ENCODE measurements at places on chromosomes 7 and 10.

DNA sequence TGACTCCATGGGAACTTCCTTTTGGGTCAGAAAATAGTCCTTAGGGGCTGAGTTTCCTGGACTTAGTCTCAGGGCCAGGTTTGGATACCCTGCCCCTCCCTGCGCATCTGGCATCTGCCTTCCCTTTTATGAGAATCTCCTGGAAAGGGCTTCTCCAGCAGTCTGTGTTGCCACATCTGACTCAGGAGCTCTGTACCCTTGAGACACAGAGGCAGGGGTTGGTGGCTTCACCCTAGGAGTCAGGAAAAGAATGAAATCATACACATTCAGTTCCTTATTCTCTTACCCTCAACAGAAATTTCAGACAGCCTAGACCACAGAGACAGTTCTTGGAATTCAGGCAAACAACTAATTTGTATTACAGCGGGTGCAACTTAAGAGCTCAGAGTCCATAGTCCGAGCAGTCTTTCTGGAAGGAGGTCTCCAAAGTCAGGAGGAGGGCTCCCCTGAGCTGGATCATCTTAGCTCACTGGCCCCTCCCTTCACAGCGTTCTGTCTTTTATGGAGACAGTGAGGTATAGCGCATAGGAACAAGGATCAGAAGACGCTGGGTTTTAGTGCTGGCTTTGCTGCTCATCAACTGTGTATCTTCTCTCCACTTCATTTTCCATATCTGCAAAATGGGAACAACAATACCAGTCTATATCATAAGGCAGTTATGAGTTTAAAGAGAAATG, 3.0 kb upstream of the PLAU start:
- no peak for DNase-seq

DNA sequence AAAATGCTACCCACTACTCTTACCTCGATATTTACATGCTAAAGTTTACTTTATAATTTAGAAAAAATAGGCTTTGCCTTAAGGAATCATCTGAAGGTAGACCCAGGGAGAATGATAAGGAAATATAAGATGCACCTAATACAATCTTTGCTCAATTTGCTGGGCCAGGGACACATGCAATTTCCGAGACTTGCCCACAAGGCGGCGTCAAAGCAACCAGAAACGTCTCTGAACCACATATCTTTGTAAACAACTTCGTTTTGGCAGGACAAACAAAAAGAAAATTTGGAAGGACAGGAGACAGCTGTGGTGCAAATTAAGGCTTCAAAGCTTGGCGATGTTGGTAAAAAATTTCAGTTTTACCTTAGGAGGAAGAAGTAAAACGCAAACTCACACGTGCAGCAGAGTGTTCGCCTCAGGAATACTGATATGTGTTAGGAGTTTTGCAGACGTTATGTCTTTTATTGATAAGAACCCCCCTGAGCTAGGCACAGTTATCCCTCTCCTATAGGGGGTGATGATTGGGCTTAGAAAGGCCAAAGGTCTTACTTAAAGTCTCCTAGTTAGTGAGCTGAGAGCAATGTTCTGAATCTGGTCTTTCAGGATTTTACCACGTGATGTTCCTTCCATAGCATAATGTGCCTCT, 134.3 kb downstream of the PRKCQ start:
- DNase-seq: peak; percentile 56

- peak; percentile 55 for DNase-seq
These were observed 5.1 kb upstream of the MYL7 start for GRCh38 chr7:44145969-44146911.

DNA sequence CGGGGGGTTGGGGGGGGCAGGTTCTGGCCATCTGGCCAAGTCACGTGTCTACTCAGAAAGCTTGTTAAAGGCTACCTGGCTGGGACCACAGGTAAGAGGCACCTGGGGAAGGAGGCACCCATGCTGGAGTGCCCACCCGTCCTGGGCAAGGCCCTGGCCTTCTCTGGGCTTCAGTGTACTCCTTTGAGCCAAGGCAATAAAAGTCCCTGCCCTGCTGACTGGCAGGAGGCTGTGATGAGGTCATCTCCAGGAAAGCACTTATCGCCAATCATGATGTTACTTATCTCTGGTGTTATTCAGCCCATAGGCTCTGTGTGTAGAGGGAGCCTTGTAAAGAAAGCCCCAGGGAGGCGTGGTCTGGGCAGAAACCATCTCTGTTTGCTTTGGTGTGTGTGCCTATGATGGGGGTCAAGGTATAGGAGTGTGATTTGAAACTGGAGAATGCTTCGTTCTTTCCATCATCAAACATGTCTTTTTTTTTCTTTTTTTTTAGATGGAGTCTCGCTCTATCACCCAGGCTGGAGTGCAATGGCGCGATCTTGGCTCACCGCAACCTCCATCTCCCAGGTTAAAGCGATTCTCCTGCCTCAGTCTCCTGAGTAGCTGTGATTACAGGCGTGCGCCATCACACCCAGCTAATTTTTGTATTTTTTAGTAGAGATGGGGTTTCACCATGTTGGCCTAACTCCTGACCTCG, 2.5 kb upstream of the CLDN4 start:
- DNase-seq: no peak

GRCh38 chr7:2116989-2117591, 115.7 kb downstream of the MAD1L1 start:
- no peak for DNase-seq

DNA sequence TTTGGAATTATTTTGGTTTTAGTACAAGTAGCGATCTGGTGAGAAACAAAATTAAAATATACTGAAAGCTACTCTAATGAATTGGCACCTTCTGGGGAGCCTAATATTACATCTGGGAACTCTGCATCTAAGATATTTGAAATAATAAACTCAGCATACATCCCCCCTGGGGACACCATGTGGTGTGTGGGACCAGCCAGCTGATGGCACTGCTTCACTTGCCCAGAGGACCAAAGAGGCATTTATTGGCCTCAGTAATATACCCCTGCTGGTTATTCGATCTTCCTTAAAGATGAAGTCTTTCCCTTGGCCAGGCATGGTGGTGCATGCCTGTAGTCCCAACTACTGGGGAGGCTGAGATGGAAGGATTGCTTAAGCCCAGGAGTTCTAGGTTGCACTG, 195.1 kb upstream of the AUTS2 start:
- DNase-seq: no peak

DNA sequence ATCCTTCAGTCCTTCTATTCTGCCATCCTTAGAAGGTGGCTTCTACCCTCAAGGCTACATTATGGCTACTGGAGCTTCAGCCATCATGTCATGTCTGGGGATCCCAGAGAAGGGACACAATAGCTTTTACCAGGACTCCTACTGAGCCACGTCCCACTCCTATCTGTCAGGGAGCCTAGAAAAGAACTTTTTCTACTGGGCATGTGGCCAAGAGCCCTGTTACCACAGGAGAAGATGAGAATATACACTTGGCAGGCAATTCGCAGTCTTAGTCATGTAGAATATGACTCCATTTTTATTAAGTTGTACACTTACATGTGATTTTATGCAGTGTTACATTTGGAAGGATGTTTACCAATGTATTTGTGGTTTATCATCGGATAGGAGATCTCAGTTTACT, 64.6 kb upstream of the KCNMA1 start:
- DNase-seq: no peak

DNA sequence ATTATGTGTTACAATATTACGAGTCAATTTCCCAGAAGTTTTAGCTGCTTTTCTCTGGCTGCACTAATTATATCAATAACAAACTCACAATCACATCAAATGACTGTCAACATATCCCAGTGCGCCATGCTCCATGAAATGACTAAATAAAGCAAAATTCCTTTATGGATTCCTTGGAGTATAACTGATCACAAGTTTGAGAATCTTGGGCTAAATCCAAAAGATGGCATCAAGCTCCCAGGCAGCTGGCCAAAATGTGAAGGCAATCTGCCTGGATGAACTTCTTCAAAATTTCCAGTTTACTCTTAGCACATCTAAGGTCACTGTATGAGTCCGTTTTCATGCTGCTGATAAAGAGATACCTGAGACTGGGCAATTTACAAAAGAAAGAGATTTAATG, 210.8 kb downstream of the CCSER2 start:
- no peak for DNase-seq

DNA sequence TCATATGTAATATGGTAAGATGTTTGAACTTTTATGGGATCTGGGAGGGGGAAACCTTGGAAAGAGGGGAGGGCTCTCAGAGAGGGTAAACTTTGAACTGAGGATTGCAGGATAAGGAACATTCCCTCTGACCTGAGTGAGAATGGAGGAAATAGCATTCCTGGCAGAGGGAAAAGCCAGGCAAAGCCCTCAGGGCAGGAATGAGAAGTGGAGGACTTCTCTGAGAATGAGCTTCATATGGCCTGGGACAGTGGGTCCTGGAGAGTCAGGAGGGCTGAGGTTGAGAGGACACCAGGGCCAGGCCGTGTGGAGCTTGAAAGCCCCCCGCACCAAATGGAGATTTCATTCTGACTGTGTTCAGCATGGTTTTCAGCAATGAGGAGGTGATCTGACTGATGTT, 34.2 kb downstream of the NPVF start:
- DNase-seq: no peak

DNA sequence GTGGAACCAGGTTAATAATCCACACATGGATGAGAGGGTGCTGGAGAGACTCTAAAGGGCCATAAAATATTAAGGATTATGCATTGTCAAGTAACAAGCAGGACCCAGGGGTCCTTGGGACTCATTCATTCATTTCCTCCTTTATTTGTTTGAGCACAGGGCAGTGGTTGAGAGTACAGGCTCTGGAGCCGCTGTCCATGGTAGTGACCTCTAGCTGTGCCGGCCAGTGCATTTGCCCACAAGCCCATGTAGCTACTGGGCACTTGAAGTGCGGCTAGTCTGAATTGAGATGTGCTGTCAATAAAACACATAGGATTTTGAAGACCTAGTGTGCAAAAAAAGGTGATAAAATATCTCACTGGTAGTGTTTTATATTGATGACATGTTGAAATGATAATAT, 137.6 kb downstream of the C10orf105 start:
- no peak for DNase-seq
